ENCODE measurements at places on chromosomes 2 and 18. TPM values are rescaled to one million over a fixed set of nuclear protein-coding genes. Genes with fewer than 3 reads are reported as not detected.

DNA sequence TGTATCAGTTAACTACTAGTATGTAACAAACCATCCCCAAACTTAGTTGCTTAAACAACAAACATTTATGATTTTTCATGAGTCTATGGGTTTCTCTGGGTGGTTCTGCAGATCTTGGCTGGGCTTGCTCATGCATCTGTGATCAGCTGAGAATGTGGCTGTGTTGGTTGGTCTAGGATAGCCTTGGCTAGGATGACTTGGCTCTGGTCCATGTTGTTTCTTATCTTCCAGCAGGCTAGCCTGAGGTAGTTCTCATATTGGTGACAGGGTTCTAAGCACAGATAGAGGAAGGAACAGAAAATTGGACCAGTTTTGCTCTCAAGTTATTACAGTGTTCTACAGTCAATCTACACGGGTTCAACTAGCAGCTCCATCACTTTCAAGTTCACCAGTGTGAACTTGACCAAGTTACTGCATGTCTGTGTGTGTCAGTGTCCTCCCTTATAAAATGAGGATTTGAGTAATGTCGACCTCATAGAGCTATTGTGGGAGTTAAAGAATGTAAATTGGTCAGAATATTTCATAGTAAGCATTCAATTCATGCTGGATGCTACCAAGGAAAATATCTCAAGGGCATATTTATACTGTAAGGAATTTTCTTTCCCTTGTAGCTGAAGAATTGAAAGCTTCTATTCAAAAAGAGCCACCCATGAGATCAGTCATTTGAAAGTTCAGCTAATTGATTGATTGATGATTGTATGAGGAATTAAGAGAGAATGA, 65.3 kb downstream of the MYO3B start:
- no peak for DNase-seq

- DNase-seq = no peak
Observed at GRCh38 chr2:232487385-232488096, at the start of gene ECEL1. ECEL1 (minus strand) TSS chr2:232487834; CDS start chr2:232486653, 1,181 bp downstream.

DNA sequence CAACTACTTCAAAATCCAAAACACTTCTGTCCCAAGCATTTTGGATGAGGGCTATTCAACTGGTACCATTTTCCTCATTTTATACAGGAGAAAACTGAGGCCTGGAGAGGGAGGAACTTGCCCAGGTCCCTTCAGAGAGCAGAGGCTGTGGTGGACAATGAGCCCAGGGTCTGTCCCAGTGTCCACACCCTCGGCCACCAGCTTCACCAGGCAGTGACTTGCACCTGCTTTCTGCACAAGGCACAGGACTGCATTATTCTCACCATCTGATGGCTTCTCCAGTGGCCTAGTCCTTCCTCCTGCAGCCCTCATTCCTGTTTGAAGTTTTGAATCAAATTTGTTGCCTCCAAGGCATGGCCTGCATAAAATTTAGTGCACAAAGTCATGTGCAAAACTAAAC, 53.3 kb downstream of the RNF144A start:
- DNase-seq = no peak

DNA sequence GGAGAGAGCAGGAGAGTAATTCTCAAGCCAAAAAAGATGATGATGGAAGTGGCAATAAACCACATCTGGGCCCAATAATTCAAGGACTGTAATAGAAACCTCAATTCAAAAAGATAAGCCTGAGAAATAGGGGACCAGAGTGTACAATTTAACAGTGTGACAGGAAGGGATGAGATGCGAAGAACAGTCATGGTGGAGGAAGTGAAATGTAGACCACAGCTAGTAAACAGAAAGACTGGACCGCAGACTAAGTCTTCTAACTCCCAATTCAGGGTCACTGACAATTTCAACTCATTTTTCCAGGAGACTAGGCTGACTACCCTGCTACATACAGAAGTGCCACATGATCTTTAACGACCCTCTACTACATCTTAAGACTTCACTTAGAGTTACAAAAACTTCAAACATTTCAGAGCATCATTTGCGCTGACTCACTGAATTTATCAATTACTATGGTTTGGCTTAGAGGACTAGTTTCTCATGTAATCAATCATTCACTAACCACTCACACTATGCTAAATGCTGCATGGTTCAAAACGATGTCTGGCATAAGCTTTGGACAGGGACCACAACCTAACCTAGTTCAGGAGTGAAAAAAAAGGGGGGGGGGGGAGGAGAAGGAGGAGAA, 9.0 kb downstream of the CUL3 start:
- DNase-seq = no peak

GRCh38 chr2:190572246-190572645, 37.7 kb upstream of the NEMP2 start:
- no peak for DNase-seq

DNA sequence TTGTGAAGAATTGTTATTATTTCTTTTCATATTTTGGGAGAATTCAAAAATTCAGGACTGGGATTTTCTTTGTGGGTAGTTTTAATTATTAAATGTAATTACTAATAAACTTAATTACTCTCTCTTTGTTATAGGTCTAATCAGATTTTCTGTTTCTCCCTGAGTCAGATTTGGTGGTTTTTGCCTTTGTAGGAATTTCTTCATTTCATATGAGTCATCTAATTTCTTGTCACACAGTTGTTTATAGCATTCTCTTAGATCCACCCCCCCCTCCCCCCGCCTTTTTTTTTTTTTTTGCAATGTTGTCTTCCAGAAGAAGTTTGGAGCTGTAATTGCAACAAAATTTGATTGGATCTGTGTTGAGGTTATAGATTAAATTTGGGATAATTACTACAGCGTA, 26.0 kb upstream of the GALR1 start:
- peak; percentile 79 for DNase-seq

GRCh38 chr2:46193855-46194254, 103.4 kb upstream of the EPAS1 start:
- no peak for DNase-seq

GRCh38 chr2:57615855-57616556, 430.6 kb upstream of the VRK2 start:
- no peak for DNase-seq

DNA sequence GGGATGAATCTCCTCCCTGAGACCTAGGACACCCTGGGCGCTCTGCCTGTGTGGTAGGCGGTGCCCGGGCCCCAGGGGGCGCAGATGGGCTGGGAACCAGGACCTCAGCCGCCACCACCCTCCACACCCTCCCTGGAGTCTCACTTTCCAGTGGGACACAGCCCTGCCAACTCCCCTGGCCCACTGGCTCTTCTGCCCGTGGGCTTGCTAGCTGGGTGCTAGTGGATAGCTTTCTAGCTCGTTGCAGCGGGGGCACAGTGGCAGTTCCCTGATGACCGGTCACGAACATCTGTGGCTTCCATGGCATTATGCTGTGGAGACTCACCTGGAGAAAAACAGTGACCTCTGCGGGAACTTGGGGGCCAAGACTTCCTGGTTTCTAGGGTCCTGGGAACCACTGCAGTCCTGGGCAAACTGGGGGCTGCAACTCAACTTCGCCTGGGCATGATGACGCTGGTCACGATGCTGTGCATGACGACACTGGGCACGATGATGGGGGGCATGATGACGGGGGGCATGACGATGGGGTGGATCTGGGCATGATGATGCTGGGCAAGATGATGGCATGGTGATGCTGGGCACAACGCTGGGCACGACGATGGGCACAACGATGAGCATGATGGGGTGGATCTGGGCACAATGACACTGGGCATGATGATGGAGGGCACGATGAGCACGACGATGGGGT, 31.0 kb upstream of the ALLC start:
- DNase-seq = no peak

DNA sequence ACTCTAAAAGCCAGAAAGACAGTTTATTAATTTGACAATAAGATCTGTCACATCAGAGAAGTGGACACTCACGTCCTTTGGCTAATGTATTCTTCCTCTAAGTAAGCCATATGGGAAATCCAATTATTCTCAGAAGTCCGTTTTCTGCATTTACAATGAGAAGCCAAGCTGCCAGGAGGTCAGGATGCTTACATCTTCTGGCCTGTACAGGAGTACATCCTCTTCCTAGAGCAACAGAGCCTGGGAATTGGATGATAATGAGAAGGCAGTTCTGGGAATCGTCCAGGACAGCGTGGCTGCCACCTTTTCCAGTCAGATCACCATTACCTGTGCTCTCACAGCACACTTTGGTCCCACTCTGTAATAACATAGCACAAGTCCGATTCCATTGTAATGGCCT, 5.2 kb downstream of the RAPGEF4 start:
- DNase-seq = no peak

Gene PROKR1
- not detected for total RNA-seq

Gene CRYGC
- not detected for total RNA-seq
